Hindlimb muscle (tissue), 1 donor: ENCODE measurements at places on chromosomes 12 and 14. TPM values are rescaled to one million over a fixed set of nuclear protein-coding genes. Genes with fewer than 3 reads are reported as not detected.

The RNU4-1 gene
- polyA plus RNA-seq, result not detected

The NRXN3 gene
- polyA plus RNA-seq, result 0.40 TPM

The GZMB gene
- not detected for polyA plus RNA-seq

DNA sequence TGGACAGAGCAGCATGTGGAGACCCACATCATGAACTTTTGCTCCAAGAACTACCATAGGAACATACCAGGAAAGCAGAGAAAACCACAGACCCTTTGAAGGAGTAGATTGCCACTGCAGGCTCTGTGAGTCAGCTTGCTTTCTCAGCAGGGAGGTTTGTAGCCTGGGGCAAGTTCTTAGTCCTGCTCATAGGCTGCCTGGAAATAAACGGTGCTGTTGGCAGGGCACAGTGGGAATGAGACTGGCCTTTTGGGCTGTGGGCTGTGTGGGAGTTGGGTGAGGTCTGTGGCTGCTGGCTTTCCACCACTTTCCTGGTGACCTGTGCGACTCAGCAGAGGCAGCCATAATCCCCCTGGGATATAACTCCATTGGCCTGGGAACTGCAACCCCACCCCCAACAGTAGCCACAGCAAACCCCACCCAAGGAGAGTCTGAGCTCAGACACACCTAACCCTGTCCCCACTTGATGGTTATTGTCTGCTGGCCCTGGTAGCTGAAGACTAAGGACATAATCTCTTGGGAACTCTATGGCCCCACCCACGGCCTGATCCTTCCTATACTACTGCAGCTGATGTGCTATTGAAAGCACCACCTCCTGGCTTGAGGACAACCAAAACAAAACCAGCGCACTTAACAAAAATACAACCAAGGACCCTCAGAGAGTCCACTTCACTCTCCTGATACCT, 192.1 kb upstream of the GARIN6 start:
- DNase-seq, result no peak

- DNase-seq, result no peak
Measured at GRCh38 chr12:68539615-68539952, 71.1 kb upstream of the RAP1B start.

- no peak for DNase-seq
Measured at GRCh38 chr12:13942826-13943225, 38.6 kb downstream of the GRIN2B start.

- peak; percentile 23 for DNase-seq
Measured at GRCh38 chr12:42696406-42697149, 107.0 kb upstream of the PRICKLE1 start.

DNA sequence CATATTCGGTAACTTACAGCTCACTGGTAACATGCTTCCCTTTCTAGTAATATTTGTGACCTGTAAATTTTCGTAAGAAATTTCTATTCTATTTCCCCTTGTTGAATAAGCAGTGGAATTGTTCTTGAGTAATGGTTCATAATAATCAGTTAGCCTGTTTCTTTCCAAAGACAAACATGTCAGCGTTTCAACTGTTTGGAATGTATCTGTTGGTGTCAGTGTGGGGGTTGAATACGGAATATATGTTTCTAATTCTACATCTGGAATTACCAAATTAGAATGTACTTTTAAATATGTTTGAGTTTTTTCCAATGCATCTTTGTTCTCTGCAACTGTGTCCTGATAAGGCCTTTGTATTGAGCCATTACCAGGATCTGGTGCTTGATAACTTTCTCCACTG, 2.0 kb downstream of the BBS10 start:
- DNase-seq, result no peak

DNA sequence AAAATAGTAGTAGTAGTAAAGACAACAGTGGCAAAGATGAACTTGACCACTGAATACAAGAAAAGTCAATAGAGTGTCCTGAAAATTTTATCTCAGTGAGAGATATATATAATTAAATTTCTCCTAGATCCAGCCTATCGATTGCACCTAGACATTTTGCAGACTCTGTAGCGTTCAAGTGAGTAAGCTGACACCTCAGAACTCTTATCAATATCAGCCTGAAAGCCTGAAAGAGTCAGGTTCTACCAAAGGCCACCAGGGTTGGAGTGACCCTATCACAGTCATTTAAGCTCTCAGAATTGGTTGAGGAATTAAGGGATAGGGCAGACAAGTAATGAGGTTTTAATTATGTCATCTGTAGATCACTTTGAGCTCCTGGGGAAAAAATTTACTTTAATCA, 174.6 kb downstream of the SRGAP1 start:
- DNase-seq, result no peak

DNA sequence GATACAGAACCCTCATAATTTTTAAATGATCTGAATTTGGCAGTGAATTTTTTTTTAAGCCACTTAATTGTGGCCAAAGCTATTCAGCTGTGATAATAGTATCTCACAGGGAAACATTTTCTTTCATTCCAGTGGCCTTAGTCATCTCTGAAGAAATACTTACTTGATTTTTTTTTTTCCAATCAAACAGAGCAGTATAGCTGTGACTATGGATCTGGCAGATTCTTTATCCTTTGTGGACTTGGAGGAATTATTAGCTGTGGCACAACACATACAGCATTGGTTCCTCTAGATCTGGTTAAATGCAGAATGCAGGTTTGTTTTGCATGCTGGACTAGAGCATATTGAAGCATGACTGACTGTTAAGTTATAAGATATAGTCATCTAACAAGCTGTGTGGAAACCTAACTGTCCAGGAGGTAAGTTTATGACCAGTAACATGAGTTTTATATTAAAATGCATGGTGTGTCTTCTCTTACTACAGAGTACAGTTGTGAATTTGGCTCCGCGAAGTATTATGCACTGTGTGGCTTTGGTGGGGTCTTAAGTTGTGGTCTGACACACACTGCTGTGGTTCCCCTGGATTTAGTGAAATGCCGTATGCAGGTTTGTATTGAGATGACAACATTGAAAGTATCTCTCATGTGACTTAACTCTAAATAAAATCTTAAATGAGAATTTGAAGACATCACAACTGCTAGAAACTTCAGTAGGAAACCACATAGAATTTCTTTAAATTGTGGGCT, 1.9 kb downstream of the SLC25A3 start:
- DNase-seq, result no peak
